ENCODE measurements at places on chromosomes 2 and 18. TPM values are rescaled to one million over a fixed set of nuclear protein-coding genes. Genes with fewer than 3 reads are reported as not detected.

DNA sequence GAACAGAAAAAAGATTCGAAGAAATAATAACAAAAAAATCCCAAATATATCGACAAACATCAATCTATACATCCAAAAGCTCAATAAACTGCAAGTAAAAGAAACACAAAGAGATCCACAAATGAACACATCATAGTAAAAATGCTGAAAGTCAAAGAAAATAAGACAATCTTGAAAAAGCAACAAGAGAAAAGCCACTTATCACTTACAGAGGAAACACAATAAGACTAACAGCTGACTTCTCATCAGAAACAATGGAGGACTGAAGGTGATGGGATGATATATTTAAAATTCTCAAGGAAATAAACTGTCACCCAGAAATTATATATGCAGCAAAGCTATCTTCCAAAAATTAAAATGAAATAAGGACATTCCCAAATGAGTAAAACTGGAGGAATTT lies 140.3 kb downstream of the NDUFA10 start:
- no peak overlapping the region for H3K4me3 ChIP-seq
- H3K27ac ChIP-seq = no peak overlapping the region
- no peaks in the 10 kb centered on the region for H3K27me3 ChIP-seq

- no peak overlapping the region for H3K4me3 ChIP-seq
- H3K4me1 ChIP-seq = peaks cover 2% of the 10 kb centered on the region
- no peak for DNase-seq
- H3K27me3 ChIP-seq = peaks cover 28% of the 10 kb centered on the region
- no peak overlapping the region for H3K27ac ChIP-seq
Observed at GRCh38 chr2:241553981-241554380, 4.6 kb upstream of the BOK start.

DNA sequence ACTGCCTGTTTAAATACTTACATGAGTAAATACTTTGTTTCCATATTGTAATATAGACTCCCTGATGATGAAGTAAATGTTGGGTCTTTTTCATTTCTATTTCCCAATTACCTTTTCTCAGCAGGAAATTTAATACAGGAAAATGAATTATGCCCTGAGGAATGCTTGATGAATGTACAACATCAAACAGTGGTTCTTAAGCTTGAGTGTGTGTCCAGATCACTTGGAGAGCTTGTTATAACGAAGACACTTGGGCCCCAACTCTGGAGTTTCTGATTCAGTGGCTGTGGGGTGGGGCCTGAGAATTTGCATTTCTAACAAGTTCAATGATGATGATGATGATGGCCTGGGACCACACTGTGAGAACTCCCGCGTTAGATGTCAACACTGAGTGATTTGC lies 7.1 kb upstream of the ME2 start:
- H3K27me3 ChIP-seq = no peaks in the 10 kb centered on the region
- no peaks in the 10 kb centered on the region for H3K36me3 ChIP-seq
- H3K4me3 ChIP-seq = no peak overlapping the region
- DNase-seq = no peak
- peaks cover under 1% of the 10 kb centered on the region for H3K4me1 ChIP-seq
- H3K27ac ChIP-seq = no peak overlapping the region

GRCh38 chr2:120939595-120940318 lies 204.1 kb downstream of the GLI2 start:
- peaks cover 62% of the 10 kb centered on the region for H3K27me3 ChIP-seq
- DNase-seq = no peak
- H3K4me1 ChIP-seq = peaks cover 14% of the 10 kb centered on the region
- no peaks in the 10 kb centered on the region for H3K36me3 ChIP-seq
- no peak overlapping the region for H3K27ac ChIP-seq

Gene CCT4
- polyA plus RNA-seq = 107 TPM

Gene FBXO48
- 2.5 TPM for polyA plus RNA-seq

Gene RGPD4
- 0.01 TPM for polyA plus RNA-seq

DNA sequence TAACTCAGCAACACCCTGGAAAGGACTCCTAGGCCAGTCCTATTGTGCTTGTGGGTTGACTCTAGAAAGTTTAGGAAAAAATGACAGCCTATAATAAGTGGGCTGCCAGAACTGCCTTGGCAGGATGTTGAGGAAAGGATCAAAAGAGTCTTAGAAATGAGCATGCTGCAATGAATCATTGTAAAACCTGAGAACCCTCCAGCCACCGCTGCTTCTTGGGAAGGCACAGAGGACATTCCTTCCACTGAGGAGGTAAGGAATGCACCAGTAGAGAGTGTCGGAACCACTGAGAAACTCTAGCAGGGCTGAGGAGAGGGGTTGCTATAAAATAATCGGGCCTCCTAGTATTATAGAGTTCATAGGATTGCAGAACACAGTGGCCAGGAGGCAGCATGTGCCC lies 146.7 kb upstream of the SMIM21 start:
- H3K27ac ChIP-seq = no peak overlapping the region
- H3K4me1 ChIP-seq = no peaks in the 10 kb centered on the region
- no peak overlapping the region for H3K4me3 ChIP-seq
- DNase-seq = no peak
- no peaks in the 10 kb centered on the region for H3K27me3 ChIP-seq

- no peaks in the 10 kb centered on the region for H3K27me3 ChIP-seq
- no peaks in the 10 kb centered on the region for H3K36me3 ChIP-seq
- no peaks in the 10 kb centered on the region for H3K4me1 ChIP-seq
Observed at GRCh38 chr2:102422910-102423309, at the start of gene IL18RAP. TSS of gene IL18RAP (plus strand) at chr2:102423160. CDS start at chr2:102423278, 118 bp downstream.

- H3K4me1 ChIP-seq = peaks cover 34% of the 10 kb centered on the region
- H3K4me3 ChIP-seq = no peak overlapping the region
- H3K27ac ChIP-seq = peak overlapping the region; percentile 67
- H3K36me3 ChIP-seq = no peaks in the 10 kb centered on the region
Observed at GRCh38 chr2:114550895-114551793, 108.7 kb downstream of the DPP10 start.

Gene CCDC138
- 6.2 TPM for polyA plus RNA-seq

Data from large intestine (tissue), 12 donors.